ENCODE measurements at places on chromosomes 11 and 22.

GRCh38 chr11:134583397-134583990, 171.5 kb upstream of the B3GAT1 start:
- DNase-seq, result no peak

DNA sequence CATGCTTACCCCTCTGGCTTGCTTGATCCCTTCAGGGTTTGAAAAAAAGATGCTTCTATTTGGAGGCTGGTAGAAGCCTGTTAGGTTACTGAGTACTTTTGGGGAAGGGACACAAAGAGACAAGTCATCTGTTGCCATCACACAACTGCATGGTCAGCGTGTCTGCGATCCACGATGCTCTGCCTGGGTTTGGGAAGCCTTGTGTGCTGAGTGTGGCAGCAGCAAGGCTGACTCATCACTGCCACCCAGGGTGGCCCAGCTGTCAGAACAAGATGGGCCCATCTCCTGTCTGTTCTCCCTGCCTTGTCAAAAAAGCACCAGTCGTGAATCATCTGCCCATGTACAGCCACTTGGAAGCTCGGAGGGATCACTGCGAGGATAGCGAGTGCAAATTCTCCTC, 26.2 kb downstream of the UBASH3B start:
- no peak for DNase-seq

DNA sequence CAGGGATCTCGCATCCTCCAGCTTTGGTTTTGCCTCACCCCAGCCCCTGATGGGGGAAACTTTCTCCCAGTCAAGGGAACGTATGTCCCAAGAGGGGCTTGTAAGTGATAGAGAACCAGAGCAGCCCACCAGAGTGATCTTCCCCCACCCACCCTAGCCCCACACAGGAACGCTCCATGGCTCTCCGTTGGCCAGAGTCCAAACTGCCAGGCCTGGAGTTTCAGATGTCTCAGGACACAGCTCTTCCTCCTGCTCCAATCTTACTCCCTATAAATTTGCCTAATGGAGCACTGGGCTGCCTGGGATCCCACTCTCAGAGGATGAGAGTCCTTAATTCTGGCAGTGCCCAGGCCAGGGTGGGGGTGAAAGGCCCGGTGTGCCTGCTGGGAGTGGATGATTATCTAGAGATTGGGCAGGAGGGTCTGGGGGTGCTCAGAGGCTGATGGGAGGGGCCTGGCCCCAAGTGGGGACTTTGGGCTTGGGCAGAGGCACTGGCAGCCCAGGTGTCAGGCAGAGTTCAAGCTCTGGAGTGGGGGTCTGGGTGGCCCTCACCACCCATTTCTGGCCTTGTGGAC, 79.9 kb downstream of the WNT7B start:
- no peak for DNase-seq

- DNase-seq, result no peak
Measured at GRCh38 chr11:81647374-81647773, 1086.3 kb downstream of the FAM181B start.

GRCh38 chr22:44401783-44402110, 89.0 kb upstream of the SHISAL1 start:
- DNase-seq, result no peak

- peak; percentile 57 for DNase-seq
Measured at GRCh38 chr22:30694171-30694639, 469 bp upstream of the OSBP2 start.

DNA sequence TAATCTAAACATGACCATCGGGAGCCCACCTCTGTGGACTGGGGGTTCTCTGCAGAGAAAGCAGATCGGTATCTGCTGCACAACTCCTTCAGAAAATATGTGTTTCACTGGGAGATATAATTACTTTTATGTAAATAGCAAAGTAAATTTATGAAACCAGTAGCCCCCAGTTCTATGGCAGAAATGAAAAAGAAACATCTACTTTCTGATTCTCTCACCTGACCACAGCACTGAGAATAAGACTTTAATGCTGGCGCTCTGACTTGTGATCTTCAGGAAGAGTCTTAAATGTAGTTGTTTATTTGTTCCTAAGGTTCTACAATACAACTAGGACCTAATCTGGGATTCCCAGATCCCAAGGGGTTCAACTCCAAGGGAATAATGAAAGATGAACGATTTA, 518.0 kb downstream of the DLG2 start:
- DNase-seq, result no peak

- DNase-seq, result no peak
Measured at GRCh38 chr11:31680770-31681169, 130.4 kb downstream of the PAX6 start.

DNA sequence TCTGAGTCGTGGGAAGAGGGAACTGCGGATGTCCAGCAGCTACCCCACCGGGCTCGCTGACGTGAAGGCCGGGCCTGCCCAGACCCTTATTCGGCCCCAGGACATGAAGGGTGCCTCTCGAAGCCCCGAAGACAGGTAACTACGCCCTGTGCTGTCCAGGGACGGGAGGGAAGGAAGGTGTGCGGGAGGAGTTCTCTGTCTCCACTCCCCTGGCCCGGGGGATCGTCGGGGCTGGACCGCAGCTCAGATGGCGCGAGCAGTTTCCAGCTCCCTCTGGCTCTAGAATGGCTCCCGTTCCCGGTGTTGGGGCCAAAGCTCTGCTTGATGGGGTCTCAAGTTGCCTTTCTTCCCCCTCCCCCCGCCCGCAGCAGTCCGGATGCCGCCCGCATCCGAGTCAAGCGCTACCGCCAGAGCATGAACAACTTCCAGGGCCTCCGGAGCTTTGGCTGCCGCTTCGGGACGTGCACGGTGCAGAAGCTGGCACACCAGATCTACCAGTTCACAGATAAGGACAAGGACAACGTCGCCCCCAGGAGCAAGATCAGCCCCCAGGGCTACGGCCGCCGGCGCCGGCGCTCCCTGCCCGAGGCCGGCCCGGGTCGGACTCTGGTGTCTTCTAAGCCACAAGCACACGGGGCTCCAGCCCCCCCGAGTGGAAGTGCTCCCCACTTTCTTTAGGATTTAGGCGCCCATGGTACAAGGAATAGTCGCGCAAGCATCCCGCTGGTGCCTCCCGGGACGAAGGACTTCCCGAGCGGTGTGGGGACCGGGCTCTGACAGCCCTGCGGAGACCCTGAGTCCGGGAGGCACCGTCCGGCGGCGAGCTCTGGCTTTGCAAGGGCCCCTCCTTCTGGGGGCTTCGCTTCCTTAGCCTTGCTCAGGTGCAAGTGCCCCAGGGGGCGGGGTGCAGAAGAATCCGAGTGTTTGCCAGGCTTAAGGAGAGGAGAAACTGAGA, 1.4 kb downstream of the ADM start:
- DNase-seq, result no peak

GRCh38 chr22:45775062-45775461, 103.4 kb downstream of the ATXN10 start:
- DNase-seq, result no peak

- no peak for DNase-seq
Measured at GRCh38 chr11:9461760-9462134, 935 bp downstream of the ZNF143 start.

- DNase-seq, result no peak
Measured at GRCh38 chr11:46726206-46726862, 7.3 kb downstream of the F2 start.

GRCh38 chr11:111091321-111091938, 154.1 kb upstream of the POU2AF2 start:
- DNase-seq, result no peak

GRCh38 chr11:130881475-130882137, 34.7 kb downstream of the SNX19 start:
- no peak for DNase-seq

DNA sequence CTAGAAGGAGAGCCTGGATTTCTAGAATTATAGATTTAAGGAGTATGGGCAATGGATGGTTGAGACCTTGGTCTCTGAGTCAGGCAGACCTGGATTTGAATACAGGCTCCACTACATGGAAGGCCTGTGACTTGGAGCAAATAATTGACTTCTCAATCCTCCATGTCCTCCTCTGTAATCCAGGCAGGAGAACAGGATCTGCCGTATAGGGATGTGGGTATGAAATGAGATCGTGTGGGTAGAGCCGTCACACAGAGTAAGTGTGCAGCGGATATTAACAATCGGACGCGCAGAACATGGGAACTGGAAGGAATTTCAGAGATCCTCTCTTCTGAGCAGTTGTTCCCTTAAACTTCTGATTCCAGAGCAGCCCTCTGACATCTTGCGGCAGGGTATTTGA, 11.5 kb upstream of the TMPRSS13 start:
- no peak for DNase-seq

GRCh38 chr11:69801513-69802335, 17.5 kb downstream of the FGF3 start:
- DNase-seq, result no peak
